ENCODE measurements at places on chromosomes 12 and 14. TPM values are rescaled to one million over a fixed set of nuclear protein-coding genes. Genes with fewer than 3 reads are reported as not detected.
A peak's percentile ranks its signal among the peaks of the same experiment; 100 is the strongest.

GRCh38 chr12:3684449-3685051 is 68.4 kb downstream of the CRACR2A start:
- DNase-seq: no peak

GRCh38 chr14:20485900-20486299 is 16.7 kb downstream of the PNP start:
- DNase-seq: no peak

GRCh38 chr12:59372956-59373355 is 222.9 kb upstream of the SLC16A7 start:
- DNase-seq: peak; percentile 34

GRCh38 chr14:97390096-97390724 is 593.0 kb downstream of the VRK1 start:
- peak; percentile 10 for DNase-seq

DNA sequence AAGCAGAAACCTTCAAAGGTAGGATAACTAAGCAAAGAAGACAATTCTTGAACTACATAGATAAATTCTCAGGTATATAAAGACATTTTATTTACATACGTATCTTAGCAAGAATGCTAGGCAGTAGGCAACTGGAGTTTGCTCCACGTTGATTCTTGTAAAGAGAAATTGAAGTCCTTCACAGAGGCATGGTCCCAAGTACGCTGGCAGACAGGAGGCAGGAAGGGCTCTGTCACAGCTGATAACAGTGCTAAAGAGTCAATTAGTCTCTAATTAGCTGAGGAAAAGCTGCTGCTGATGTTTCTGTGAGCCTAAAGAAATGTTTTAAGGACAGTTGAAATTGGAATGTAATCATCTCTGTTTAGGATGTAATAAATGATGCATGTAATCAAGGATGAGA is 146.8 kb downstream of the METTL25 start:
- DNase-seq: no peak

DNA sequence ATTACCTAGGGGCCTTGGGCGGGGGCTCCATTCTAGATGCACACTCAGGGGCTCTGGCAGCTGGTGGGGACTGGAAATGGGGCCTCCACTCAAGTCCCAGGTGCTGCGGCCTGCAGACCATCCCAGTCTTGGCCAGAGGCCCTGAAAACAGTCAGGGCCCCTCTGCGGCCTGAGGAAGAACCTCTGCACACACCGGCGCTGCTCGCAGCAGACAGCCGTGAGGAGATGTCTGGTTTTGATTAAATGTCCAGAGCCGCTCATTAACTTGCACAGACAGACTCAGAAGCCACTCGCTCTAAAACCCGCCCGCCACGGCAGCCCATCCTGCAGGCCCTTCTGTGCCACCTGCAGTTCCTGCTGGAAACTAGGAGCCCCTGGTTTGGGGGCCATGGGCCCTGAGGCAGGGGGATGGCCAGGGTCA is 36.4 kb upstream of the NCOR2 start:
- no peak for DNase-seq

FOXG1 gene
- not detected for total RNA-seq

GRCh38 chr12:54215989-54216796 is 27.4 kb upstream of the SMUG1 start:
- DNase-seq: no peak

GPR68 gene
- 0.10 TPM for total RNA-seq

BEGAIN gene
- total RNA-seq: 7.0 TPM

DNA sequence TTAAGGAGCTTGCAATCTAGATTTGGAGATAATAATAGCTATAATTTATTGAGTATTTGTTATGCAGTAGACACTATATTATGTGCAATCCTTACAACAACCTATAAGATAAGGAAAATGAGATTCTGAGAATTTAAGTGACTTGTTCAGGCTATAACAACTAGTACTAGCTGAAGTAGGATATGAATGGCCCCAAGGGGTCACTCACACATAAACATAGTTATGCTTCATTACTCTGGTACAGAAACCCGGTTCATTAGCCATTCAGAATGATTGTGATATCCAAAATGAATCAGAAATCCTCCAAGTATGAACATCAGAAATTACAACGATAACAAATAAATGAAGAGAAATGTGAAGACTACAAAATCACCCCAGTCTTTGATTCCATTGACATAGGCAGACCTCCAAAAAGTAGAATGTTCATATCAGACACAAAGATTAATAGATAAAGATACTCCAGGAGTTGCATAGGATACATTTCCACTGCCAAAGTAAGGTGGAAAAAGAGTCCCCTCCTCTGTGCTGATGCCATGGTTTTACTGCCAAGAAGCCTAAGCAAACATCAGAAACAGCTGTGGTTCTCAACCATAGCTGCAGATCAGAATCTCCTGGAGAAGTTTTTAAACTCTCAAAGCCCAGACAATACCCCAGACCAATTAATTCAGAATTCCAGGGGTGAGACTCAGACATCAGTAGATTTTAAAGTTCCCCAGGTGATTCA is 8.6 kb upstream of the NID2 start:
- no peak for DNase-seq

DNA sequence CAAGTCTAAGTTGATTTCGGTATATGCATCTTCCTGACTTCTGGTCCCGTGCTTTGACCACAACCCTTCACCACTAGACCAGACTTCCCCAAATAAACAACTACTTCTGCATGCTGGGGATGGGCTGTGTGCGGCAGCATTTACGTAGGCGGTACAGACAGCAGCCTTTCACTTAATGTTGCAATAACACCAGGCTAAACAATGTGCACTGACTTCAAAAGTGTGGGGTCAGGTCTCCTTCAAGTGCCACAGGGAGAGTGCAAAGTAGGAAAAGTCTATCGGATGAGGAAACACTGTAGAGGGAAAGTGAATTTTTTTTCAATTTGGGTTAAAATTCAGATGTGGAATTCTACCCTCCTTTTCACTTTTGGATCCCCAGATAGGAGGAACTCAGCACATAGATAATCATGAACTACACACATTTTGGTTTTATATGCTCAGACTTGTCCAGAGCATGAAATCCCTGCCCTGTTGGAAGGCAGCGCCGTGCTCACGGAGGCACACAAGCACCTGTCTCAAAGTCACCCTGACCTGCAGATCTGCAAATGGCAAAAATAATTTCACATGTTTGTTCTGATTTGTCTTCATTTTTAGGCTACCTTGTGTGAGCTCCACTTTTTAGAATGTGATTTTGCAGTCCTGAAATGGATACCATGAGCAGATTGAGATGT is 3.6 kb upstream of the FOS start:
- peak; percentile 82 for DNase-seq

GRCh38 chr12:108530161-108530560 is 15.1 kb downstream of the FICD start:
- no peak for DNase-seq

GRCh38 chr12:19410211-19410610 is 29.1 kb upstream of the AEBP2 start:
- DNase-seq: no peak

- no peak for DNase-seq
These were observed 70.3 kb downstream of the BCL2L14 start for GRCh38 chr12:12141000-12141399.

- no peak for DNase-seq
These were observed 50.8 kb downstream of the GALNT9 start for GRCh38 chr12:132278401-132279183.

SCNN1A gene
- total RNA-seq: 136 TPM

IAPP gene
- not detected for total RNA-seq

DNA sequence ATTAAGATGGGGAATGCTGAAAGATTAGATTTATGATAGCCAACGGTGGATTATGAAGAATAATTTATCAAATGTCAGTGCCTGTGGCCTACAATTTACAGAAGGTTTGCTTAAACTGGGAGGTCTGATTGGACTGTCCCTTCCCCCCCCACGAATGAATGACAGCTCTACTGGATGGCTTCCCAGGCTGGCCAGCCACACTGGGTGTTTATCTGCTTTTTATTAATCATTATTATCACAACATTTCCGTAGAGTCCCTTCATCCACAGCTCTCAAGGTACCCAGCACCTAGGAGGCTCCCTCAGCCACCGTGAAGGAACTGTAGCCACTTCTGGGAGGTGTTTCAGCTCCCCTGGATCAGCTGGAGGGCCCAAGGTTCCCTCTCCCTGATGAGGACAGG is 78.9 kb downstream of the ADCK1 start:
- no peak for DNase-seq

GRCh38 chr12:109697877-109698468 is 15.7 kb upstream of the FAM222A start:
- no peak for DNase-seq

TMEM233 gene
- not detected for total RNA-seq

IL26 gene
- total RNA-seq: not detected

GRCh38 chr12:26017484-26018211 is 59.2 kb downstream of the RASSF8 start:
- peak; percentile 63 for DNase-seq

PAH gene
- total RNA-seq: not detected

- DNase-seq: peak; percentile 62
These were observed 29.8 kb upstream of the CDKN3 start for GRCh38 chr14:54366736-54367735.

TECPR2 gene
- total RNA-seq: 18.2 TPM

GRCh38 chr12:116492703-116493324 is 66.4 kb upstream of the MAP1LC3B2 start:
- peak; percentile 82 for DNase-seq

CLBA1 gene
- 20.3 TPM for total RNA-seq

LARP4 gene
- 73.6 TPM for total RNA-seq

PCED1B gene
- total RNA-seq: 5.1 TPM

DNA sequence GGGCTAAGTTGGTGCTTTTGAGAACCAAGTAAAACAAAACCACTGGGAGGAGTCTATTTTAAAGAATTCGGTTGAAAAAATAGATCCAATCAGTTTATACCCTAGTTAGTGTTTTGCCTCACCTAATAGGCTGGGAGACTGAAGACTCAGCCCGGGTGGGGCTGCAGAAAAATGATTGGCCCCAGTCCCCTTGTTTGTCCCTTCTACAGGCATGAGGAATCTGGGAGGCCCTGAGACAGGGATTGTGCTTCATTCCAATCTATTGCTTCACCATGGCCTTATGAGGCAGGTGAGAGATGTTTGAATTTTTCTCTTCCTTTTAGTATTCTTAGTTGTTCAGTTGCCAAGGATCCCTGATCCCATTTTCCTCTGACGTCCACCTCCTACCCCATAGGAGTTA is 1.8 kb upstream of the RAB5B start:
- peak; percentile 80 for DNase-seq

DNA sequence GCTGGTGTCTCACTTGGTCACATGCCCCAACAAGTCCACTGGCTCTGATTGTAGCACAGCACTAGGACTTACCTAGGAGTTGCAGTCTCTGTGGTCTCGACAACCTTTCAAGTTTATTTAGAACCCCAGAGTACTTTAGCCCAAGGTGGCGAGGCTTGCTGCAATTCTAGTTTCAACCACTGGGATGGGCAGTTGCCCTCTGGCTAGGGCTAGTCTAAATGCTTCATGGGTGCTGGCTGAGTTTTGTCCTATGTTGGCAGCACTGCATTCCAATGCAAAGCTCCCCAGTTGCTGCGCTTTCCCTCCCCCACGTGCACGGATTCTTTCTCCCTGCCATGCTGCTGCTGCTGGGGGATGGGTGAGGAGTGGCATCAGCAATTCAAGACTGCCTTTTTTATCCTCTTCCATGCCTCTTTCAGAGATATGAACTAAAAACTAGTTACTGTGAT is 207.9 kb downstream of the SYNE2 start:
- peak; percentile 95 for DNase-seq

DNA sequence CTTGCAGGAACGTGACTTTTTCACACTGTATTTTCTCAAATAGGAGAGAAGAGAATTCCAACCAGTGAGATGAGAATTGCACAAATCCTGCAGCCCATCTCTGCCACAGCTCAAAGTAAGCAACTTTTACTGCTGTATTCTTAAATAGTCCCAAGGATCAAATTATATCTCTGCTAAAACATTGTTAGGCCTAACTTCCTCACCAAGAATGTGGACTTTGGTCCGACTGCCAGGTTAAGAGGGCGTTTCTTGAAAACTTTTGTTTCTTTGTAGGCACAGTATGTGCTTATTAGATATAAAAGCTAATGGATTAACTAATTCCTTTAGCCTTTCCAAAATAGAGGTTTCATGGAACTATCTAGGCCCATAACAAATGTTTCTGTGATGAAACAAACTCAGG is 61.4 kb upstream of the IFNG-AS1 start:
- DNase-seq: no peak

SPX gene
- 203 TPM for total RNA-seq

DNA sequence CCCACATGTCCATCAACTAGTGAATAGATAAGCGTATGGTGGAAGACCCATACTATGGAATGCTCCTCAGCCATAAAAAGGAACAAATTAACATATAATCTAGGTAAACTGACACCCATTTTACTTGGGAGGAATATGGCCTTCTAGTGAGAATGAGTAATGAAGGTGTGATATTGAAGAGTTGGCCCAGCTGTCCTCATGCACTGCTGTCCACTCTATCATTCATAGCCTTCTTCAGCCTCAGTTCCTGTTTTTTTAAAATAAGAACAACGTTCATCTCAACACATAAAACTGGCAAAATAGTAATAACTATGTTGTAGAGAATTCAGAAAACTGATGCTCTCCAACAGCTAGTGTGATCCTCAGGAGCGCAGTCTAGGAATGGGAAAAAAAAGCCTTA is 26.5 kb upstream of the OXA1L start:
- DNase-seq: no peak

ADGRD1 gene
- total RNA-seq: 0.68 TPM

PRH2 gene
- total RNA-seq: not detected

All from MCF 10A (cell line).